A172 (cell line): ENCODE measurements at places on chromosomes 5 and 9. TPM values are rescaled to one million over a fixed set of nuclear protein-coding genes. Genes with fewer than 3 reads are reported as not detected.
A peak's percentile ranks its signal among the peaks of the same experiment; 100 is the strongest.

- no peak for DNase-seq
Measured at GRCh38 chr5:113201715-113202114, 225.1 kb downstream of the DCP2 start.

DNA sequence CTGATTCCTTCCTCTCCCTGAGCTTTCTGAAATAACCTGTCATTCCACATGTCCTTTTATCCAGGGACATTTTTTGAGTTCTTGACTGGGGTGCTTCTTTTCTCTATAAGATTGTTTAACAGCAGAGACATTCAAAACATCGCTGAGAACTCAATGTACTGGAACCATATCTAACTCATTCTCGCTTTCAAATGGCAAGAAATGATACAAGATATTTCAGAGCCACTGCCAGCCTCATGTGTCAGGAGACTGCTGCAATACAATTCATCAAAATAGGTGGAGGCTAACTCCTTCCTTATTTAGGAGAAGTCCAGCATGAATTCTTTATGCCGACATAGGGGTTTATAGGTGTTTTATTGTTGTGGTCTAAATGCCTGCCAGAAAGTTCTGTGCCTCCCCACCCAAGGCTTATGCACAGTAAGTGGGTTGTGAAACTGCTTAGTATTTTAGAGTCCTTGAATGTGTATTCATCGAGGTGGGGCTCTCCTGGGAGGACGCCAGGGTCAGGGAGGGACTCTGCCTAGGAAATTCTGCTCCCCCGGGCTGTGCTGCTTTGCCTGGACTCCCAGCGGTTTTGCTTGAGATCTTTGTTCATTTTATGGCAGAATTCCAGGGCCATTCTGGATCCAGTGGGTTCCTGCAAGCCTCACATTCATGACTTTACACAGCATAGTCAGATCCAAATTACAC is 53.9 kb downstream of the ZNF474 start:
- DNase-seq: peak; percentile 82

- DNase-seq: peak; percentile 6
Measured at GRCh38 chr5:160548949-160549645, 127.4 kb downstream of the PTTG1 start.

DNA sequence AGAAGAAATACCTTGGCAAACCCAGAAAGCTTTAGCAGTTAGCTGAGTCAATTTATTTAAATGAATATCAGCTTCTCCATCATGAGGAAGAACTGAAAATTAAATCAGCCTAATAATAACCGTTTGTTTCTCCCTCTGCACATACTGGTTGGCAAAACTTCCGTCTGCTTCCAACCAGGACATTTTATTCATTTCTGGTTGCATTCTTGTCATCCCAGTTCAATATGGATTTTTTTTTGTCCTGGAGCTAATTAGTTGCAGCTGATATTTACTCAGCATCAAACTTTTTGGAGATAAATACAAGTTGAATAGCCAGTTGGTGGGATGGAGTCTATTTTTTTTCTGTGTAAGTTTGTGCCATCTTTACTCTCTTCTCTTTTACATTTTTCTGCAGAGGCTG is 126.5 kb upstream of the GDNF start:
- DNase-seq: no peak

GRCh38 chr5:80703747-80704146 is 49.0 kb upstream of the DHFR start:
- DNase-seq: no peak

- DNase-seq: no peak
Measured at GRCh38 chr5:158407824-158408195, 548.9 kb upstream of the CLINT1 start.

DNA sequence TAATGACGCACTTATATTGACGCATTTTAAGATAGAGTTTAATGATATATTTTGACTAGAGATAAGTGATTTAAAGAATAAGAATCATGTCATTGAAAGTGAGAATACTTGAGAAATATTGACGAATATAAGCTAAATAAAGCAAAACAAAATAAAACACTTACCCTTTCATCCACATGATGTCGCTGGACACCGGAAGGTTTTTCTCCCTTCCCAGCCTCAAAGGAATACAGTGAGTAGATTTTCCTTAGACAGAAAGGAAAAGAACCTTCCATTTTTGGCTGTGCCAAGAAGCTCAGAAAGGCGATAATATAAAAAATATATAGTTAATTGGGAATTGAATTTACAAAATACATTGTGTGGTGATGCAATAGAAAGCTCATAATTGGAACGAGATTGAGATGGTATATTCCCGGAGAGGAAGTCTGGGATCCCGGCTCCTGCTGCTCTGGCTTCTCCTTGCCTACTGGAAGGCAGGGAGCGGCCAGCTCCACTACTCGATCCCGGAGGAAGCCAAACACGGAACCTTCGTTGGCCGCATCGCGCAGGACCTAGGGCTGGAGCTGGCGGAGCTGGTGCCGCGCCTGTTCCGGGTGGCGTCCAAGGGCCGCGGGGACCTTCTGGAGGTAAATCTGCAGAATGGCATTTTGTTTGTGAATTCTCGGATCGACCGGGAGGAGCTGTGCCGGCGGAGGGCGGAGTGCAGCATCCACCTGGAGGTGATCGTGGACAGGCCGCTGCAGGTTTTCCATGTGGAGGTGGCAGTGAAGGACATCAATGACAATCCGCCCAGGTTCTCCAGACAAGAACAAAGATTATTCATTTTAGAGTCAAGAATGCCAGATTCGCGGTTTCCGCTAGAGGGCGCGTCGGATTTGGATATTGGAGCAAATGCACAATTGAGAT is at the start of gene PCDHA5:
Gene PCDHA5, plus strand, starts transcription at position 239 of the 906 bp plus-strand sequence.
- no peak for DNase-seq

DNA sequence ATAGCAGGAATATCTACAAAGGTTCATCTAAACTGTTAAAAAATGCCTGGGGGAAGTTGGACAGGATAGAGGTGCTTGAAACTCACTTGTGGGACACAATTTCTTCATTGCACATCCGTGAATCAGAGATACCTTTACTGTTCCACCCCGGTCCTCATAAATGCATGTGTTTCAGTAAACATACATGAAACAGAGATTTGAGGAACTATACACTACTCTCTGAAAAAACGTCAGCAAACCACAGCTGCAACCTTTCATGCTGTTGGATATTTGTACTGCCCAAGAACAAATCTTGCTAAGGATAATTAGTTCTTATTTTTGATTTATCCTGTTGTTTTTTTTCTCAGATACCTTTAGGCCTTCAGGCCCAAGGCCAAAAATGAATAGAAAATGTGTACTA is 337.3 kb downstream of the KDM4C start:
- no peak for DNase-seq

- DNase-seq: peak; percentile 92
Measured at GRCh38 chr5:143200781-143201398, 202.6 kb downstream of the NR3C1 start.

- no peak for DNase-seq
Measured at GRCh38 chr5:28468166-28468565, 1429.8 kb upstream of the CDH9 start.

DNA sequence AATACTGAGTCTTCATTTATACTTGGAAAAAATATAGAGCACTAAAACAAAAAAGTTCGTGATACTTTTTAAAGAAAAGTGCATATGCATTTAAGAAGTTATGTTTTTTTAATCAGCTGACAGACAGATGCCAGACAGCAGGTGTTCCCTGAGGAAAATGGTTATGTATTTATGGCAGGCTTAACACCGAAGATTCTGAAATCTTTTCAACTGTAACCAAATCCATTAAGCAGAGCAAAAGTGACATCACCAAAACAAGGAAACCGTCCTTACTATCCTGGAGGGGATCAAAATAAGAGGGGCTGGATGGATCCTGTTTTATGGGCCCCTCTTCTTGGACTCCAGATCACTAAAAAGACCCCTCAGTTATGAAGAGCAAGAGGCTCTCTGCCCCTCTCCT is 404.9 kb upstream of the ADAMTS16 start:
- DNase-seq: no peak

DNA sequence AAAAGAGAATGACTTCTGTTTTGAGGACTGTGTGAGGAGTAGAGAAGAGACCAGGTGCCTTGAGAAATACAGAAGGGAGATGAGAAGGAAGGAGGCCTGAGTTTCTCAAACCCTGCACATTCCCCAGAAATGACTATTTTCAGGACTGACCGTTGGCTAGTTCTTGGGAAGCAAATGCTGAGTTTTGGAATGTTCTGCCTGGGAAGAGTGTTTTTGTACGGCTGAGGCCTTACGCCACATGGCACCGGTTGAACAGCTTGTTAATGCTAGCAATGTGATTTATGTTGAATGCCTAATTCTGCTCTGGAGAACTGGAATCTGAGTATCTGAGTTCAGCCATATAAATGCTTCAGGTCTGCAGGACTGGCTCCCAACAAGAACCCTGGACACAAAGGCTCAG is 152.7 kb upstream of the ADAMTS16 start:
- no peak for DNase-seq

GRCh38 chr5:141529873-141530272 is 41.0 kb downstream of the PCDHGC5 start:
- no peak for DNase-seq

DNA sequence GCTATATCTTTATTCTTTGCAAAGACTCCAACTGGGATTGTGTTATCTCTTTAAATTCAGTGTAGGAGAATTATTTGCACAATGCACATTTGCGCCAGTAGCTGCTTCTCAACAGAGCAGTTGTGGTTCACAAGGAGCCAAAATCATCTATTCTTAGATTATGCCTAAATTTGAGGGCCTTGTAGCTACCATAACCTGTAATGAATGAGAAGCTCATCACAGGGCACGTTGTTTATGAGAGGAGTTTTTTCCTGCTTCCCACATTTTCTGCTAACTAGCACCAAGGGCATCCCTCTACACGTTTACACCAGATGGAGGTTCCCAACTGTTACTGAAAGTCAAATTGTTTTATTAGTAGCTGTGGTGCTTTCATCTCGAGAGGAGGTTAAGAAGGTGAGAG is 322.4 kb downstream of the TMEM161B start:
- DNase-seq: no peak

DNA sequence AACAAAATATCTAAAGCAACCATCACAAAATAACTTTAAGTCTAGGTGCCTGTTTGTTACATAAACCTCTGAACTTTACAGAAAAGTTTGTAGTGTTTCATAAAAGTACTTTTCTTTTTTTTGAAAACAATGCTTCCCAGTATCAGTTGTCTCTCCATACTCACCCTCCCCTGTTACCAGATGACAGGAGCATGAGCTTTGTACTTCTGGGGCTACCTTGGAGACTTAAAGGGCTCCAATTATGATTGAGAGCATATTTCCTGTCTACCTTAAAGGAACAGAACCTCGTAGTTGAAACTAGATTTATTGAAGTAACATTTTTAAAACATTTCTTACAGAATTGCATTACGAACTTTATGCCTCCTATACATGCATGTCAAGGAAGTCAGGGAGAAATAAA is 55.4 kb upstream of the PPP1R2B start:
- no peak for DNase-seq

- DNase-seq: no peak
Measured at GRCh38 chr9:98727428-98727827, 18.7 kb upstream of the GABBR2 start.

GRCh38 chr5:149143470-149143869 is 2.2 kb downstream of the ABLIM3 start:
- DNase-seq: peak; percentile 69

DNA sequence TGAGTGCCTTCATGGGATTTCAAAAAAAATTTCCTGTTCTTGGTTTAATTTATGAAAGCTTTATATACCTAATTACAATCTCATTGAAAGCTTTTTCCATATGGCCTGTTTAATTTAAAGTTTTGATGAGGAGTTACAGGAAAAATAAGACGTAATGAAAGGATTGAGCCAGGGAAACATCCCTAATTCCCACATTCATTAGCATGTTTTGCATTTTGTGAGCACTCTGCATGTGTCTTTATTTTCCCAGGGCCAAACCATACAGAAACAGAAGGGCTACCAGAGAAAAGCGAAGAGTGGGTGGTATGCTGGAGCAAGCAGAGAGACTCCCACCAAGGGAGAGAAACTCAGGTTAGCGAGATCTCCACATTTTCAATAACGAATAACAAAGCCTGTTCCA is 20.3 kb upstream of the LECT2 start:
- no peak for DNase-seq

- DNase-seq: no peak
Measured at GRCh38 chr5:1513326-1514026, 10.3 kb downstream of the LPCAT1 start.

DNA sequence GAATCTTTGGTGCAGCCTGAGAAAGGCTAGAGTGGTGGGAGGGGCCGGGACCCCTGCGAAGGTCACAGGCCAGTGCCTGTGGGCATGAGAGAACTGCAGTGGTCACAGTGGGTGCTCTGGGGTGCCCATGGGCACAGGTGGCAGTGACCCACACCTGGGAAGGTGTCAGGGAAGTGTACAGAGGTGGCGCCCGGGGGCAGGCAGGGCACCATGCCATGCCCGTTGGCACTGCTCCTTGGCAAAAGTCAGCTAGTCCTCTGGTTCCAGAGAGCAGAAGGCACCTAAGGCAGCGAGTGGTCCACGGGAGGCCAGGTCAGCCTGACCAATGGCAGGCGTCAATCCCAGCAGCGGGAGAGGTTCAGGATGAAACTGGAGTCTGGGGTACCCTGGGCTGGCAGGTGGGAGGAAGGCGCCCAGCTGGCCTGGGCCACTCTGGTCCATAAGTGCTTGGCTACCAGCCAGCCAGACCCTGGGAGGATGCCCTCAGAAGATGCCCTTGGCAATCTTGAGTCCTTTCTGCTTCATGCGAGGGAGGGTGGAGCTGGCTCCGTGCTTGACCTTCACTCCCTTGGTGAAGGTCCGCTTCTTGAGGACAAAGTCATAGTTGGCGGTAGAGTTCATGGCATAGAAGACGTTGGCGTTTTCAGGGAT is 22.8 kb downstream of the RALGDS start:
- DNase-seq: no peak

GRCh38 chr9:110626101-110626829 is 42.3 kb upstream of the MUSK start:
- peak; percentile 41 for DNase-seq

DNA sequence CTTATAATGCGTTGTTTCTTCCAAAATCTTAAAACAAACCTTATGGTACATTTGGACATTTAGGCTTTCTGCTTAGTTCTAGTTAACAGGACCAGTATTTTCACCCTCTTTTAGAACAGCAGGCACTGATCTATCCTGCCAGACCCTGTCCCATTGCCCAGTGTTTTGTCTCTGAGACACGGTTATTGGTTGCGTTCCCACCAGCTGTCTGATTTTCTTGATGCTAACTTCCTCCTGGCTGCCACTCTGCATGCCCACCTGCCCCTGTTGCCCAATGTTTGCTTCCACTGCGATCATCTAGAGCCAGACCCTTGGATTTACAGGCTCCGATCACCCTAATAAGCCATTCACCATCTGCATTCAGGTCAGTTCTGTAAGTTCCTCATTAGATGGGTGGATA is 506.0 kb upstream of the CDH6 start:
- DNase-seq: no peak

- no peak for DNase-seq
Measured at GRCh38 chr5:176527246-176528222, 9.7 kb downstream of the RNF44 start.

TAF1L gene
- 0.02 and 0.05 TPM in 2 replicates for total RNA-seq

LCN15 gene
- total RNA-seq: not detected in 2 replicates

SLC23A1 gene
- not detected in 2 replicates for total RNA-seq

SH3GLB2 gene
- 155 and 156 TPM in 2 replicates for total RNA-seq

PLCXD3 gene
- total RNA-seq: 2.8 TPM in 2 replicates

IL3 gene
- not detected in 2 replicates for total RNA-seq

FBXL7 gene
- 4.0 and 4.1 TPM in 2 replicates for total RNA-seq

BSPRY gene
- not detected in 2 replicates for total RNA-seq

NXNL2 gene
- total RNA-seq: 0.43 and 1.2 TPM in 2 replicates

CCT5 gene
- total RNA-seq: 872 and 982 TPM in 2 replicates

C7 gene
- not detected in 2 replicates for total RNA-seq

CACNA1B gene
- total RNA-seq: not detected in 2 replicates

CAVIN4 gene
- 1.1 and 2.4 TPM in 2 replicates for total RNA-seq

EGFLAM gene
- total RNA-seq: 0.07 TPM in 1 of 2 replicates, not detected in the other

AJM1 gene
- total RNA-seq: 1.8 and 2.1 TPM in 2 replicates

FOXD4L6 gene
- not detected in 2 replicates for total RNA-seq

ZNF483 gene
- total RNA-seq: 0.53 and 0.77 TPM in 2 replicates
